ENCODE measurements at places on chromosomes 5 and 9. TPM values are rescaled to one million over a fixed set of nuclear protein-coding genes. Genes with fewer than 3 reads are reported as not detected.

The SRD5A1 gene
- 2.1 TPM for total RNA-seq

The C9orf50 gene
- not detected for total RNA-seq

The FGD3 gene
- 2.7 TPM for total RNA-seq

The FST gene
- total RNA-seq = 5.8 TPM

DNA sequence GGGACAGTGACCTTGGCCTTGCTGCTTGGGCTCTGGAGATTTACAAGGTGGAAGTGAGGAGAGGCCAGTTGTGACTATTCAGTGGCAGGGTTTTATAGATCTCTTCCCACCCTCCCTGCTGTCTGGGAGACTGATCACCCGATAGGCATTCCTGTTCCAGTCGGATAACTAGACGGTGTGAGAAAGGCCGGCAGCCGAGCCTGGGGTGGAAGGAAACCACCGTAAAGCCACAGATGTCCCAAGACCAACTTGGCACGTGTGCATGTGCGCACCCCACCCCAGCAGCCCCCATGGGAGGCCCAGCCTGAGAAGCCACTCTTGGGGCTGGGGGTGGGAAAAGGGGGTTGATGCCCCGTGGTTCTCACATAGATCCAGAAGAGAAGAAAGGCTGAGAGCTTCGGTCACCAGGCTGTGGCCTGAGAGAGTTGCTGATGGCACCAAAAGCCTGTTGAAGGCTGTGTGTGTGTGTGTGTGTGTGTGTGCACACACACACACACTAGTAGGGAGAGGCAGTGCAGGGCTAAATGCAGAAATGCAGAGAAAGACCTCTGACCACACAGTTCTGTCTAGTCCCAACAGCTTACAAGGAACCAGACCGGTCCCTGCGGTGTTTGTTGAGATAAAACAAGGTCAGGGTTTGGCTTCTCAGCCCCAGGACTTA, 225.8 kb downstream of the FANCC start:
- DNase-seq = no peak

DNA sequence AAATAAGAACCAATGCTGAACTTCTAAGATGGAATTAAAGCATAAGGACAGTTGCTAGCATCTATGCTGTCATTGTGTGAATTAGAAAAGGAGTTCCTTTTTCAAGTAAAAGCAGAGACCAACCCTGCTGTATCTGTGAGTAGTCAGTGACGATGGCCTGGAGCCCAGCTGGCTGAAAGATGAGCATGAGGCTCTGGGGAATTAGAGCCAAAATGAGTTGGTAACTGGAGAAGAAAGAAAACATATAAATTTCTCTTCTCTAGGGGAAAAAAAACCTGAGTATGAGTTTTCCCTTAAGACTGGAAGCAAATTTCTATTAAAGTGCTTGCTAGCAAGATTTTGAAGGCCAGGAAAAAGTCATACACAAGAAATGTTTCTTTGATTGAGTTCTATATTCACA, 1.6 kb upstream of the SPZ1 start:
- no peak for DNase-seq

DNA sequence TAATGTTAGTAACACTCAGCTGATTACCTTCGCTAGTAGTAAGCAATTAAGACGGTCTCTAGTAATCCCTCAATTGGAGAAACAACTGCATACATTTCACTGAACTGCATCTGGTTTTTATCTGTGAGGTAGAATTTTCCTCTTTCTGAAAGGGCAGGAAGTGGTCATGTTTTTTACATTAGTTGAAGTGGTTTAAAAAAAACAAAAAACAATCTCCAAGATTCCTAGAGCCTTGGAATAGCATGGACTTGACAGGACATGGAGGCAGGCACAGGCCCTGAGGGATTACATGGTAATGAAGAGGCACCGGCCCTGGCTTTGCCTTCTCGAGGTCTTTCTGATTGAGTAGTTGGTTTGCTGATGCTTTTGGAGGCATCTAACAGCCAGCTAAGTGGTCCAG, 25.8 kb downstream of the THBS4 start:
- no peak for DNase-seq

- DNase-seq = no peak
Observed at GRCh38 chr5:96825243-96825642, 17.5 kb upstream of the ERAP1 start.

GRCh38 chr5:106127985-106128384, 1542.8 kb downstream of the EFNA5 start:
- no peak for DNase-seq

- DNase-seq = no peak
Observed at GRCh38 chr5:72280581-72281069, 39.4 kb downstream of the MRPS27 start.
